ENCODE measurements at places on chromosomes 4 and X.

DNA sequence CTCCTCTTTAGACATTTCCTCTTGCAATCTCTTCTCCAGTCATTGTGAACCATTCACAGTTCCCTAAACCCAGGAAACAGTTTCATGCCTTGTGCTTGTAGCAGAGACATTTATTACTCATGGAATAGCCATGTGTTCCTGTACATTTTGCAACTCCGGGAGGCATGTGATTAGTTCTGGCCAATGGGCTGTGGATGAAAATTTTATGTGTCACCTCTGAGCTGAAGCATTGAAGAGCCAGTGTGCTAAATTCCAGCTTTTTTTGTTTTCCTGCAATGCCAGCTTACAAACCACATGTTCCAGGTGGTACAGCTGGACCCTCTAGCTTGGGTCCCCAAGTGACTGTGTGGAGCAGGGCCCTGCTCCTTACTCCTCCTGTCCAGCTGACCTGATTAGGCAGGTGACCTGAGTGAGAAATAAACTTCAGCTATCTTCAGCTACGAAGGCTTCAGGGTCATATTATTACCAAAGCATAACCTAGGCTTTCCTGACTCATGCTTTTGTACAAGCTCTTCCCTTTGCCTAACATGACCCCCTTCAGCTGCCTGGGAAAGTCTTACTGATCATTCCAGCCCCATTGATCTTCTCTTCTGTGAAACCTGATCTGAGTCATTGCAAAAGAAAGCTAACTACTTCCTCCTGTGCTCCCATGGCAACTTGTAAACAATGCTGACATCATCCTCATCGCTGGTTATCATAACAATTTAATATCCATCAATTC lies 200.4 kb downstream of the PTTG2 start:
- peak; percentile 62 for DNase-seq

DNA sequence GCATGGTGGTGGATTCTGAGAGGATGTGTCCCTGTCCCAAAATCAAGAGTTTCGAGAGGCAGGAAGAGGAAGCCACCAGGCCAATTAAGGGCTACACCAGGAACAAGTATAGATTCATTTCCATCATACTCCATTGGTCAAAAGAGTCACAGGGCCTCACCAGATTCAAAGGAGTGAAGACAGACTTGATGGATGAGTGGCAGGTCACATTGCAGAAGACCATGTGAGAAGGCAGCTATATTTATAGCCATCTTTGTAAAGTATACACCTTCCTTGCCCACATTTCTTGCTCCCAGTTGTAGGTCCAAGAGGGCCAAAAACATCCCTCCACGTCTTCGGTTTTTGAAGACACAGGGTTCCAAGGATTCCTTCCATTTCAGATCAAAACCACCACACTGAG lies 406.0 kb downstream of the BCOR start:
- DNase-seq: no peak

GRCh38 chr4:185086053-185086452 lies 57.0 kb upstream of the SLC25A4 start:
- DNase-seq: no peak

GRCh38 chr4:75612306-75612705 lies 18.0 kb downstream of the CDKL2 start:
- no peak for DNase-seq

GRCh38 chr4:176409627-176410026 lies 89.9 kb downstream of the SPCS3 start:
- no peak for DNase-seq

- no peak for DNase-seq
These were observed 100.3 kb upstream of the PRR32 start for GRCh38 chrX:126719208-126719607.

- no peak for DNase-seq
These were observed 74.4 kb downstream of the PAPSS1 start for GRCh38 chr4:107645604-107646003.

GRCh38 chrX:154084449-154085300 lies 12.8 kb downstream of the MECP2 start:
- DNase-seq: no peak

DNA sequence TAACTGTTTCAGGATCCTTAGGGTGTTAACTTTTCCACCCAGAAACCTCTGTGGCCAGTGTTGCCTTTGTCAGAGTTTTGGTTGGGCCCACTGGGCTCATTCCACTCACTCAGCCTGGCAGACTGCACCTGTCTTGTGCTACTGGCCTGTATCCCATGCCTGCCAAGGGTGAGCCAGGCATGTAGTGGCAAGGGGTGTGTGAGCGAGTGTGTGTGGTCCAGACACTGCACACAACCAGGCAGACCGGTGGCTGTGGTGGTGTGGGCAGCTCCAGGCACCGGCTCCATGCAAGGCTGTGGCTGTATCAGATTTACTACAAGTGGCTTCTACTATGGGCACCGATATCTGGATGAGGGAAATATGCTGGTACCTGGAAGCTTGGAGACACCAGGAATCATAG lies 394.6 kb upstream of the DMD start:
- DNase-seq: no peak

- DNase-seq: no peak
These were observed 1386.6 kb downstream of the PCDH7 start for GRCh38 chr4:32106767-32107166.

- DNase-seq: peak; percentile 51
These were observed 53.3 kb downstream of the RGS12 start for GRCh38 chr4:3346146-3346545.

GRCh38 chr4:143437937-143438336 lies 75.6 kb upstream of the SMARCA5 start:
- no peak for DNase-seq

DNA sequence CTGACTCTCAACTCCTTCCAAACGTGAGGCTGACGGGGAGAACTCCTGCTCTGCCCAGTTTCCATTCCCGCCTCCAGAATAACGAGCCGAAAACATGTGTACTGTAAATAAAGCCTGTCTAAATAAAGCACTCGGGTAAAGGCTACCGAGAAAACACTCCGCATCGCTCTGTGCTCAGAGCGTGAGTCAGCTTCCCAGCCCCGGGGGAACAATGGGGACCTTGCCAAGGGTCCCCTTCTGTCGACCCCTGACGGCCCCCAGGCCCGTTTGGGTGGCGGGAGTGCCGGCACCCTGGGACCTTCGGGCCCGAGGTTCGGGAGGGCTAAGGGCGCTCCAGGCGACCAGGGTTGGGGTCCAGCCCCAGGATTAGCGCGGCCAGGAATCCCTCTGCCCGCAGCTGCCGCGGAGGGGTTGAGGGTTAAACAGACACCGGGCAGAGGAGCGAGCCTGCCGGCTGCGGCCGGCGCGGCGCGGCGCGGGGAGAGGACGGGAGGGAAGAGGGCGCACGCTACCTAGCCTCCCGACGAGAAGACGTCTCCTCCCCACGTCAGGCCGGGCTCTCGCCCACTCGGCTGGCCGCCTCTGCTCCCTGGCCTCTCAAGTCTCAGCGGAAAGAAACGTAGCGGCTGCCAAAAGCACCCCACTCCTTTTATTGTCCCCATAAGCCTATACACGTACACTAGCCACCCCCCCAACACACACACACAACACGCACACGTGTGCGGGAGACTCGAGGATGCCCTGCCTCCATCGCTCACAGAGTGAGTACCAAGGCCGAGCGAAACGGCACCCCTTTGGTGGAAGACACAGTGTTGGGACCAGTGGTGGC lies 85.5 kb downstream of the BCOR start:
- peak; percentile 13 for DNase-seq

DNA sequence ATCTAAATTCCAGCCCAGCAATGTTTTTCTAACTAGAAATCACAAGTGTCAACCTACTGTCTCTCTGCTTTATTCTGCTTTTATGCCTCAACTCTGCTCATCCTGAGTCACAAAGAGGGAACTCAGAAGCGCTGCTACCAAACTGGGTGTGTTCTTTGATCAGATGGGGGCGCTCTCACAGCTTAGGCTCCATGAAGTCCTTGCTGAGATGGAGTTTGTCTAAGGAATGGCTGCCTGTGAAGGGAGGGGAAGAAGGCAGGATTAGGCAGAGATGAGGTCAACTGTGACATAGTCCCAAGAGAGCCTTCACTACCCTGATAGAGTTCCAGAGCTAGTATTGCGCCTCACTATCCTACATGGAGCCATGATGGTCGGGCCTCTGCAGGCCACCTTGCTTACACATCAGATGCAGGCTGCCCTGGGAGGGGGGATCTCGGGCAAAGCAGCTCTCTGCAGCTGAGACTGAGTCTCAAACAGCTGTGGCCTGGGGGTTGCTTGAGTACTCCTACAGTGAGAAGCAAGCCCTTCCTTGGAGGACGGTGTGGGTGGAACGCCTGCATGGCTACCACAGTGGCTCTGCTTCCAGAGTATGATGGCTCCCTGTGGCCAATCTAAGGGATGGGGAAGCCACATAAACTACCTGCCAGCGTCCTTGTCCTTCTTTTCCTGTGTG lies 219.9 kb downstream of the CCNG2 start:
- no peak for DNase-seq

- DNase-seq: peak; percentile 16
These were observed 81.8 kb downstream of the MID1IP1 start for GRCh38 chrX:38882894-38883626.

DNA sequence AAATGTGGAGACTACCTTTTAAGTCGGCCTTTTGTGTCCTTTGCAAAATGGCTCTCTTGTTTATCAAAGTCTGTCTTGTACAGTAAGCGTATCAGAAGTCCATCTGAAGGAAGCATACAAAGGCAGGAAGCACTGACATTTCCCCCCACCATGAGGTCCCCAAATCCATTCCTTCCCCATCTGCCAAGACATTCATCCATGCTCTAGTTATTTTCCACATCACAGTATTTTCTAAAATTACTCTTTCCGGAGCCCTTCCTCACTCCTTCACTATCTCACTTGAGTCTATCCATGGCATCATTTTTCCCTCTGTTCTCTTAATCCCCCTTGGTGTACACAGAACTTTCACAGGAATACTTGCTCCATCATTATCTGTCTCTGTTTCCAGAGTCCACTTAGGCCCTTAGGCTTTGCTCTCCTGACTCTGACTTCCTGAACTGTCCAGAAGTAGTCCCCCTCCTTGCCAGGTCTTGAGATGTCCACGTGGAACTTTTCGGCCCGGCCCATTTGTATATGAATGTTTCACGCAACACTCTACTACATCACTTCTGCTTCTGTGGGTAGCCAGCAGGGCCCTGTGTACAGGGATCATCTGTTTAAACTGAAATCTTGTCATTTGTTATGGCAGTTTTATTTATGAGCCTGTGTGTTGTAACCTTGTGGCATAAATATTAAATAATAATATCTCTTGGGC lies 2.1 kb downstream of the SEL1L3 start:
- DNase-seq: no peak

GRCh38 chr4:73248416-73248815 lies 10.2 kb downstream of the ANKRD17 start:
- no peak for DNase-seq

DNA sequence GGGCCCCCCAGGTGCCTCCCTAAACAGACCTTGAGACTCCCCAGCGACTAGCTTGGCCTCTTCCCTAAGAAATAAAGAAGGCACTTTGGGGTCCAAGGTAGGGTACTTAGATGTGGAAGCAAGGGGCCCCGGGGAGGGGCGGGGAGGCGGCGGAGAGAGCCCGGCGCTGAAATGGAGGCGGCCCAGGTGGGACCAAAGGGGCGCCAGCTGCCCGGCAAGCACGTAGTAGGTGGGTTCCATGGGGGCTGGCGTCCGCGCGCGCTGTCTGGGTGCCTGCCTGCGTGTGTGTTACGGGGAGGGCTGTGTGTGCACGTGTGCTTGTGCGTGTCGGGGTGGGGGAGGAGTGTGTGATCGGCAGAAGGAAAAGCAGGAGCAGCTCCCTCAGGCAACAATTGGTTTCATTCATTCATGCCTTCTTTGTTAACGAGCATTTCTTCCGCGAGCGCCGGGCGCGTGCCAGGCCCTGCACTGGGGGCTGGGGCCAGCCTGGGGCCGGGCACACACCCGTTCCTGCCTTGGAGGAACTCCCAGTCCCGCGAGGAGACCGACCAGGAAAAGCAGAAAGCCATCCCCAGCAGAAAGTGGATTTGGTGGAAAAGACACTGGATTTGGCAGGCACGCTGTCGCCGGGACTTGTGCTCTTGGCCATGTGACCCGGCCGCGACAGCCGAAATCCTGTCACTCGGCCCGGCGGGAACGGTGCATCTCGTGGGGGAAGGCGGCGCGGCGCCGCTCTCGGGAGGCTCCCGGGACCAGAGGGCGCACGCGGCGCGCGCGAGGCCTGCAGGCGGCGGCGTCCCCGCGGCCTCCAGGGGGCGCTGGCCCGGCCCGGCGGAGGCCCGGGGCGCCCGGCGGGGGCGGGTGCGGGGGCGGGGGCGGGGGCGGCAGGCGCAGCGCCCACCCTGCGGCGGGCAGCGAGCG lies 3.3 kb upstream of the DUSP9 start:
- DNase-seq: no peak

GRCh38 chrX:130105244-130105643 lies 5.1 kb downstream of the ELF4 start:
- DNase-seq: no peak

GRCh38 chr4:127732623-127733328 lies 2.6 kb downstream of the SLC25A31 start:
- DNase-seq: peak; percentile 2

DNA sequence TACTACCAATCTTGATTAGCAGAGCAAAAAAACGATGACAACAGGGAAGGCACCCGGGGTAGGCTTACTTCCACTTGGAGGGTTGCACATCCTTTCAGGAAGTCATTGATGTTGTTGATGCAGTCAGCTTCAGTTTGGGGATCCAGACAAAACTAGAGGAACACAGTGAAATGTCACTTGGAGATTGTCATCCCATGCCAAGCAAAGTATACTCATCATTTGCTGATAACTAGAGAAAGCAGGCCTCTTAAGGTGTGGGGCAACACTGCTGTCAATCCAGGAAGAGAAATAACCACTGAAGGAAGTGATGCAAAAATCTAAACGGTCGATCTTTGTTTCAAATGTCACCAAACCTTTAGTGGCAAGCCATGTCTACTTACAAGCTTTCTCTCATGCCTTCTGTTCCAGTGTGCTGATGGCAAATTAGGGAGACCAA lies 1.4 kb downstream of the ARHGEF6 start:
- DNase-seq: no peak

- no peak for DNase-seq
These were observed 2.5 kb downstream of the OCIAD2 start for GRCh38 chr4:48904101-48904500.
